Omental fat pad (tissue), 4 donors: ENCODE measurements at places on chromosomes 5 and 9.

GRCh38 chr5:61538722-61539501 is 206.9 kb downstream of the ZSWIM6 start:
- DNase-seq = no peak

DNA sequence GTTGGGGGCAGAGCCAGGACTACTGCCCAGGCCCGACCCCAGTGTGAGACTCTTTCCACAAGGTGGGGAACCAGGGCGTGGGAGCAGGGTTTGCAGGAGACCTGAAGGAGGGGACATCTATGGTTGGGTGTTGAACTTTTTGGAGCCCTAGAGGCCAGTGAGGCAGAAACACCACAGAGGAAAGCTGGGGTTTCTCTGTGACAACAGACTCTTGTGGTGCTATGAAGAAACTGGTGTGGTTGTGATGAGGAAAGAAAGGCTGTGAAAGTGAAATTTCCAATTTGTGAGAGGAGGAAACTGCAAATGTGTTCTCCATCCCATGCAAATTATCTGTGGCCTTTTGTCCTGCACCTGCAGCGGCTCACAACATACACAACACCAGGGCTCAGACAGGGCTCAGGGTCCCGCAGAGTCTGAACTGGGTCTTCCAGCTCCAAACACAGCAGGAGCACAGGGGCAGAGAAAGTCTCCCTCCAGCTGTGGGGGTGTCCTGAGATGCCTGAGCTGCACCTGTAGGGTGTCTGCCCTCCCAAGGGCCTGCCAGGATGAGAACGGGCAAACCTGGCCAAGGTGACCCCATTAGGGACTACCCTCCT is 51.4 kb upstream of the GRHPR start:
- DNase-seq = no peak

GRCh38 chr5:54313311-54314270 is 3.2 kb upstream of the ARL15 start:
- DNase-seq = no peak

GRCh38 chr5:157481265-157481664 is 21.3 kb downstream of the NIPAL4 start:
- DNase-seq = no peak

- no peak for DNase-seq
These were observed 153.6 kb downstream of the SNX18 start for GRCh38 chr5:54671111-54671531.

GRCh38 chr5:107869438-107870115 is 198.8 kb upstream of the EFNA5 start:
- no peak for DNase-seq

DNA sequence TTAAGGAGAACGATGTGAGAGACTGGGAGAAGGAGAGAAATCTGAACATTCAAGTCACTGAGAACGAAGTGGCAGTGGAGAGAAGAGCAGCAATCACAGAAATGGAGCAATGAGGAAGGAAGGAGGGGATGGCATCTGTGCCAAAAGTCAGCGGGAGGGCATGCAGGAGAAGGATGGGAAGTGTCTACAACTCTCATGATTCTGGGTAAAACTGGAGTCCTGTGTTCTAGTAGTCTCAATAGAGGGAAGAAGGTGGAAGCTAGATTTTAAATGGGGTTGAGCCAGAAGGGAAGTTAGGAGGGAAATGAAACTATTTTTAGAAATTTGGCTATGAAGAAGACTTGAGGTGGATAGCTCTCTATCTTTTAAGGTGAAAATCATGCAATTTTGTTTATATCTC is 39.1 kb upstream of the SPATA31C2 start:
- no peak for DNase-seq

DNA sequence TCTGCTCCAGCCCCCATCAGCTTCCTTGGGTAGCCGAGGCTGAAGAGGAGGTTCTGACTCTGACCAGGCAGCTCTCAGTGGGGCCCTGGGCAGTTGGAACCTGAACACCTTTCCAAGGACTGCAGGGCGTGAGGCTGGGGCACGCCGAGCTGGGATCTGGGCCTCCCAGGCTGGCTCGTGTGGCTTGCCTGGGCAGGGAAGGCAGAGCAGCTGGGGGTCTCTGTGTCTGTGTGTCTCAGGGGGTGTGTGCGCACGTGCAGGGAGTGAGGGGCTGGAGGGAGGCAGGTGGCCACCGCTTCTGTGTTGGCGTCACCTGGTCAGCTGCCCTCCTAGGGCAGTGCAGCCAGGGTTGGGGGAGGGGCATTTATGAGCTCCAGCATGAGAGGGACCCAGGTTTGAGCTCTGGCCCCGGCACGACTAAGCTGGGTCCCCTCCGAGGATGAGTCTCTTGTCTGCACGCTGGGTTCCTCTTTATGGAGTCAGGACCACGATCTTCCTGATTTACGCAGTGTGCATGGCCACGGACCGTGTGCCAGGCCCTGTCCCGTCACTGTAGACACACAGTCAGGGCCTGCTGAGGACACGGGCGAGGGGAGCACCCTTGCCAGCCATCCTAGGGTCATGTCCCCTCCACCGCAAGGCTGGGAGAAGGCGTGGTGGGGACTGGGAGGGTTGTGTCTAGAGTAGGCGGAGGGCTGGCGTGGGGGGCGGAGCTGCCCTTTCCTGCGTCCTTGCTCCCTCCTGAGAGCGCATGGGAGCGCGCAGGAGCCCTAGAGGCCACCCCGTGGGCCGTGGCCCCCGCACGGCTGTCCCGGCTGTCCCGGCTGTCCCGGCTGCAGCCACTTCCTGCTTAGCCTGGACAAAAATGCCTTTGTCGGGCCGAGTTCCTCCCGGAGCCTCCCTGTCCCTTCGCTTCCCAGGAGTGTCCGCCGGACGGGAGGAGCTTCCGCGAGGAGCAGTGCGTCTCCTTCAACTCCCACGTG is 4.6 kb downstream of the ADAMTSL2 start:
- no peak for DNase-seq

GRCh38 chr9:3027210-3027609 is 183.3 kb upstream of the PUM3 start:
- no peak for DNase-seq

DNA sequence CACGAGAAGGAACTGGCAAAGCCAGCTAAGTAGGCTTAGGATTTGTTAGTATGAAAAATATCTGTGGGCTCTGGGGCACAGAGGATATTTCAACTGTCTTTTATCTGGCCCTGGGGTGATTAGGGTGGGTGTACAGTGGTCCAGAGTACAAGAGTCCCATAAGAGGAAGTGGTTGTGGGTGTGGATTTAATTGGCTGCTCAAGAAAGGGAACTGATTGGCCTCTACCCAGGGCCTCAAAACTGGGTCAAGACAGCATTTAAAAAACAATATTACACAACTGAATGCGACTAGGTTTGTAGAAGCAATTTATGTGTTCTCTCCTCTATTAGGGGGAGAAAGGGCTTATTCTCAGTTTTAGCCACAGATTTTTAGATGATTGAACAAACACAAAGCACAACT is 1353.4 kb upstream of the WWC1 start:
- no peak for DNase-seq

- no peak for DNase-seq
These were observed 10.0 kb upstream of the ZNF131 start for GRCh38 chr5:43110606-43111170.

- DNase-seq = no peak
These were observed 7.4 kb downstream of the RETREG1 start for GRCh38 chr5:16609412-16609811.

- no peak for DNase-seq
These were observed 133.4 kb downstream of the TRPM3 start for GRCh38 chr9:70987986-70988385.

DNA sequence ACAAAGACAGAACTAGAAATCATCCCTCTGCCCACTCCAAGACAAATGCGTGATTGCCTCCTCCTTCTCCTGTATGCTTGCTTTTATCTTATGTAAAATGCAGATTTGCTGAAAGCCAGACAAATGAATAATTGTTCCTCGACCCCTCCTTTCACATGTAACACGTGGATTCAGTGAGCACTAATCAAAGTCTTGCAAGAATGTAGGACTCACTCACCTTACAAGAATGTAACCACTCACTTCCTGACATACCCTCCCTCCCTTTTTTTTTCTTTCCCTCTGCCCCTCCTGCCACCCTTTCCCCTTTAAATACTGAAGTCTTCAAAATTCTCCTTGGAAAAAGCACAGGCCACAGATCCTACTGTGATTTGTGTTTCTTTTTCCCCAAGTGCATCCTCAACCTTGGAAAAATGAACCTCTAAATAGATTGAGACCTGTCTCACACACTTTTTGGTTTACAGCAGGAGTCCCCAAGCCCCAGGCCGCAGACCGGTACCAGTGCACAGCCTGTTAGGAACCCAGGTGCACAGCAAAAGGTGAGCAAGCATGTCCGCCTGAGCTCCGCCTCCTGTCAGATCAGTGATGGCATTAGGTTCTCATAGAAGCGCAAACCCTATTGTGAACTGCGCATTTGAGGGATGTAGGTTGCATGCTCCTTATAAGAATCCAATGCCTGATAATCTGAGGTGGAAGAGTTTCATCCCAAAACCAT is 29.4 kb upstream of the HSD17B3 start:
- DNase-seq = no peak

- DNase-seq = no peak
These were observed 48.9 kb downstream of the NUDT12 start for GRCh38 chr5:103513701-103514100.

DNA sequence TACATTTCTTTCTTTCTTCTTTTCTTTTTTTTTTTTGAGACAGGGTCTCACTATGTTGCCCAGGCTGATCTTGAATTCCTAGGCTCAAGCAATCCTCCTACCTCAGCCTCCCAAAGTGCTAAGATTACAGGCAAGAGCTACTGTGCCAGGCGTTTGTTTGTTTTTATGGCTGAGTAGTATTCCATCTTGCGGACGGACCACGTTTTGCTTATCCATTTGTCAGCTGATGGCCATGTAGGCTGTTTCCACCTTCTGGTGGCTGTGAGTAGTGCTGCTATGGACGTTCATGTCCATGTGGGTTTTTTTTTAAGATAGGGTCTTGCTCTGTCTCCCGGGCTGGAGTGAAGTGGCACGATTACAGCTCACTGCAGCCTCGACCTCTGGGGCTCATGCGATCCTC is 2.5 kb downstream of the DOK3 start:
- no peak for DNase-seq

GRCh38 chr5:43638546-43638945 is 35.6 kb downstream of the NNT start:
- DNase-seq = no peak

DNA sequence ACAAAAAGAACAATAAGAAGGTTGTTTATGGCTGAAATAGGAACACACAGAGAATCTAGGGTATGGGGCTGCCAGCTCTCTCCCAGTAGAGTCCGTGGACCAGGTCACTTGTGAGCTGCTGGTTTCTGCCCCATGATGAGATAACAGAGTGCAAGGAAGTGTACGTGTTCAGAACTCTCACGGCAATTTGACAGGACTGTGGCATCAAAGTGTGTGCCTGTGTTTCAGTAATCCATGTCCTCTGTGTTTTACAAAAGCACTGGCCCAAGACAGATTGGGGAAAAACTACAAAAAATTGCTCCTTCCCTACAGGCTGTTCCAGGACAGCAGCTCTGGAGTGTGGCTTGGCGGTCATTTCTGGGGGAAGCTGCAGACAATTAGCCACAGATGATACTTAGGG is 184.6 kb downstream of the AUH start:
- no peak for DNase-seq

- DNase-seq = no peak
These were observed 142.2 kb upstream of the ZNF366 start for GRCh38 chr5:72649449-72649848.

GRCh38 chr9:38006163-38006562 is 62.9 kb downstream of the SHB start:
- no peak for DNase-seq

DNA sequence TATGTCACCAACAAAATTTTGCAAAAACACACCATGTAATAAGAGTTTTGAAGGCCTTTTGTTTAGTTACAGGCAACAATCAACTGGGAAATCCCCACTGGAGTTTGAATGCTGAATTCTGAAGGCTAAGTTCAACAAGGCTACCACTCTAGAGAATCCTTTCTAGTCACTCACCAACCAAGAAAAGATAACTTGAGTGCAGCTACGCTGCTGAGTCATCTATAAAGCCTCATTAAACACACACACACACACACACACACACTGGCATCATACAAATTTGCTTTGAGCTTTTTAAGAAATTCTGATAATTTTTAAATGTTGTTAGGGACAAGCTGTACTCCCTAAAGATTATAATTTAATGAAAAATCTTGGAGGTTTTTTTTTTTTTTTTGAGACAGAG is 219.6 kb downstream of the DENND1A start:
- DNase-seq = no peak
